Stimulated activated CD8-positive, alpha-beta memory T cell treated with anti-CD3 and anti-CD28 coated beads, Interleukin-7, amount 100 ng/mL, for 1 hour (primary cell): ENCODE measurements at places on chromosomes 4 and X.

GRCh38 chrX:23478056-23478455, 143.4 kb downstream of the PTCHD1 start:
- DNase-seq = no peak

- DNase-seq = no peak
Measured at GRCh38 chr4:77880784-77881183, 18.2 kb downstream of the MRPL1 start.

DNA sequence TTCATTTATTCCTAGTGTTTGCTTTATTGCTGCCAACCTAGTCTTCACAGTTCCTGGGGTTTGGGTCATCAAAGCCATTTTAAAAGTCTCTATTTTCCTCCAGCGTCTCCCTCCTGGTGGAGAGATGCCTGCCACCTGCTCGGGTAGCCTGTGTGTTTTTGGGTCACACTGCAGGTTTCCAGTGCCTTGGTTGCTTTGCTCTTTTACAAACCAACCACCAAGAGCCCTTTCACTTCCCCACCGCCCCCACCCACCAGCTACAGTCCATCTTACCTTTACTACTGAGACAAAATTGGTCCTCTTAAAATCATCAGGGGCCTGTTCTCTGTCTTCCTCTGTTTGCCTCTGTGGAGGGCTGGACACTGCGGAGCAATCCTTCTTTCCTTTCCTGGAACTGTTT, 280.5 kb upstream of the GATB start:
- no peak for DNase-seq

DNA sequence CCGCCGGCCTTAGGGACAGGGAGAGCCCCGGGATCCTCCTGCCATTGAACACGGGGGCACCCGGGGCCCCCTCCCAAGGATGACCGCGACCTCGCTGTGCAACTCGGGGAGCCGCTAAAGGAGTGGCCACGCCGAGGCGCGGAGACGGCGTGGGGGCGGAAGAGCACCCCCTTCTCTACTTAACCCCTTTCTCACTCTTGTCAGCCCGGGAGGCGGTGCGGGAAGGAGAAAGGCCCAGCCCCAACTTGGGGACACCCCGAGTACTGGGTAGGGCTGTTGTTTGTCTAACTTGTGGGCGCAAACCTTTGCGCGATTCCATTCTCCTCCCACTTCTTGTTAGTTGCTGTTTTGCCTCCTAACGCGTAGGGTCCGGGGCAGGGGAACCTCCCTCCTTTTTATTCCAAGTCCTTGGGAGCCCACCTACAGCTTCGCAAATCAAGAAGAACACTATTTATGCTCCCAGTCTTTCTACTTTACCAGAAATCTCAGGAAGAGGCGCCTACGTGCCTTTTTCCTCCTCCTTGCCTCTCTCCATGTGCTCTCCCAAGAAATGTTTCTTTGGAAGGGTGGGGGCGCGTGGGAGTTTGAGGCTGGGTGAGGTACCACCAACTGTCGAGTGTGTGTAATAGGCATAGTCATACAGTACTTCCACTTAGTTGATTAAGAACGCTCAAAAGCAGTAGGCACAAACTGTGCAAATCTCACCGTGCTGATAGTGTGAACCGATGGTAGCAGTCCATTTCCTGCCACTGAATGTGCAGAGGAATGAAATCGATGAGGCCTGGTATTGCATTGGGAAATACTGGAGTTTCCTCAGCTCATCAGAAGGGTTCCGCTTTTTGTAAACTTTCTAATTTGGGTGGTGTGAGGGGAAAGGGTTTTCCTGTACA, 813 bp downstream of the DIAPH2 start:
- no peak for DNase-seq

- DNase-seq = peak; percentile 42
Measured at GRCh38 chr4:26861434-26862186, 969 bp downstream of the STIM2 start.
